ENCODE measurements at places on chromosomes 3 and 15. TPM values are rescaled to one million over a fixed set of nuclear protein-coding genes. Genes with fewer than 3 reads are reported as not detected.

The GOLGA6B gene
- total RNA-seq = not detected

GRCh38 chr3:58581328-58582091 lies 4.3 kb upstream of the FAM107A start:
- no peak for DNase-seq

GRCh38 chr15:100732211-100733055 lies 130.0 kb downstream of the ASB7 start:
- DNase-seq = no peak

The CCDC39 gene
- 0.22 TPM for total RNA-seq

- no peak for DNase-seq
Observed at GRCh38 chr3:108590460-108590859, 938 bp downstream of the DZIP3 start.

DNA sequence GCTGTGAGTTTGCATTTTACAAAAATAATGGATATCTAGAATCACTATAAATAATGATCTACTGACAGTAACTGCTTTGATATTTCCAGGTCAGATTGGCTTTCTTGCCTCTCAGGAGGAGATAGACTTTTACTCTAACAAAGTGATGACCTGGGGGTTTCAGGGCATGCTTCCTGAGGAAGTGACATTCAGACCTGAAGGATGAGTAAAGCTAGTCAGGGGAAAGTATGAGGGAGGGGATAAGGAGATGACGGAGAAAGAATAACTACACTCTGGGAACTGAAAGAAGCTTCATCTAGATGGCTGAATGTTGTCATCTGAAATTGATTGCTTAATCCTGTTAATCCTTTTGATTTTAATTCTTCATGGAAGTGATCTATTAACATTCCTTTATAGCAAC lies 32.2 kb downstream of the ARMC8 start:
- no peak for DNase-seq

The DLL4 gene
- 6.2 TPM for total RNA-seq

The P3H2 gene
- total RNA-seq = 5.3 TPM

DNA sequence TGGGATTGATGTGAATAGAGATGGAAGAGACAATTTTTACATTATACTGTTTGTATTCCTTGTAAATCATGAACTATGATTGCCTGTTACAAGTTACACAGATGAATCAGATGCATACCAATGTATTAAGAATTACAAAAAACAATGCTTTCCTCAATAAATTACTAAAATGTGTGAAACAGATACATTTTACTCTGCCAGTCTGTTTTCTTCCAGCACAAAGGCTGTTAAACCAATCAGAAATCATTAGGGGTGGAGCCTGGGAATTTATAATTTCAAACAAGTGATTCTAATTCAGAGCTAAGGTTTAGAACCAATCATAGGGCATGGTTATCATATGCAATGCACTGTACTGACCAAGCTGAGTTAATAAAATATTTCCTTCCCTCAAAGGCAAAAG lies 21.8 kb upstream of the ANKRD28 start:
- DNase-seq = no peak

The KBTBD12 gene
- 0.29 TPM for total RNA-seq

The TMEM207 gene
- total RNA-seq = not detected

GRCh38 chr15:88400591-88401250 lies 66.5 kb downstream of the MRPL46 start:
- DNase-seq = no peak

DNA sequence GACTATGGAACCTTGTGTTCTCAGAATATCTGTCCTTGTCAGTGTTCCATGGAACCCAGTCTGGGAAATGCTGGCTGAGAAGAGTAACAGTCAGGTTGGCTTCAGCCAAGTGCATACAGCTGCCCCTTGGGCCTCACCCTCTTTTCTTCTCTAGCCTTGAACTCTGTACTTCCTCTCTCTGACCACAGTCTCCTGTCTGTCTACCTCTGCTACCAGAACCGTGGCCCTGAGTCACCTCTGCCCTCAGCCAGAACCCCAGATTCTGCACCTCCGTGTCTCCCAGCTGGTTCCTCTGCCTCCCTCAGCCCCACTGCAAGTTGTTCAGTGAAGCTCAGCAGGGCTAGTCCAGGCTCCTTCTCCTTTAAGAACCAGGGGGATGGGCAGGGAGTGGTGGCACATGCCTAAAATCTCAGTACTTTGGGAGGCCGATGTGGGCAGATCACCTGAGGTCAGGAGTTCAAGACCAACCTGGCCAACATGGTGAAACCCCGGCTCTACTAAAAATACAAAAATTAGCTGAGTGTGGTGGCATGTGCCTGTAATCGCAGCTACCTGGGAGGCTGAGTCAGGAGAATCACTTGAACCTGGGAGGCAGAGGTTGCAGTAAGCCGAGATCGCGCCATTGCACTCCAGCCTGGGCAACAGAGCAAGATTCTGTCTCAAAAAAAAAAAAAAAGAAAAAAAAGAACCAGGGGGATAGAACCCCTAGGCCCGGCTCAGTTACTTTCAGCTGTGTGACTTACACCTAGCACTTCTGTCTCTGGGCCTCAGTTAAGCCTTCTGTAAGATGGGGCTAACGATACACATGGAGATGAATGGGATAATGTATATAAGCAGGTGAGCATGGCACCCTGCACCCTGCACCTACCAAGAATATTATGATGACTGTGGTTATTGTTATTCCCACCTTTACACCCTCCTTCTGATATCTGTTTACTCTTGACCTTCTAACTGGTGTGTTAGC lies 24.3 kb upstream of the TATDN2 start:
- no peak for DNase-seq

All from progenitor cell of endocrine pancreas (in vitro differentiated cells).